ENCODE measurements at places on chromosomes 5 and 9.

GRCh38 chr9:37801287-37801850, 772 bp downstream of the DCAF10 start:
- DNase-seq: no peak

GRCh38 chr9:83071626-83072025, 8.7 kb upstream of the RASEF start:
- DNase-seq: no peak

DNA sequence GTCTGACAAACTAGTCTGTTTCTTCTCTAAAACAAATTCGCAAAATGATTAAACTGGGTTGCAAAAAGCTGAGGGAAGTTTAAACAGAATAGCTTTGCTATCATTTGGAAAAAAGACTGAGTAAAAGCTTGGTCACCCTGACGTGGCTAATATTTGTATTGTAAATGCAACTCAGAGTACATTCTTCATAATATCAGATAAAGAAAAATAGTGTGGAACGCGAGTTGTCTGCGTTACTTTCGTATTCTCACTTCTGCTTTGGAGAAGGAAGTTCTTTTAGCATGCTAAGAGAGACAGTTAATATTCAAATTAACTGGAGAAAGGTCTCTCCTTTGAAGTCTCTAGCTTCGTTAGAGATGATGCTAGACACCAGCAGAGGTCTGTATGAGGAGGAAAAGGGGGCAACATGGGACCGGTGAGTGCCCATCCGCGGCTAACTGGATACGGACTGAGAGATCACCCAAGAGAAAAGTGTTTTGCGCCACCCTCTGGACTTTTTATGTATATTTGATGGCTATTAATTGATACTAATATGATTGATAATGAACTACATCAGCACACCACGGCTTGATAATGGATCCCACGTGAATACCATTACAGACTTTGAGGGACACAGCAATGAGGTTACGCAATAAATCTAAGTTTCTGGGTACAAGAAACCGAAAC, 2.9 kb upstream of the CNTRL start:
- no peak for DNase-seq

DNA sequence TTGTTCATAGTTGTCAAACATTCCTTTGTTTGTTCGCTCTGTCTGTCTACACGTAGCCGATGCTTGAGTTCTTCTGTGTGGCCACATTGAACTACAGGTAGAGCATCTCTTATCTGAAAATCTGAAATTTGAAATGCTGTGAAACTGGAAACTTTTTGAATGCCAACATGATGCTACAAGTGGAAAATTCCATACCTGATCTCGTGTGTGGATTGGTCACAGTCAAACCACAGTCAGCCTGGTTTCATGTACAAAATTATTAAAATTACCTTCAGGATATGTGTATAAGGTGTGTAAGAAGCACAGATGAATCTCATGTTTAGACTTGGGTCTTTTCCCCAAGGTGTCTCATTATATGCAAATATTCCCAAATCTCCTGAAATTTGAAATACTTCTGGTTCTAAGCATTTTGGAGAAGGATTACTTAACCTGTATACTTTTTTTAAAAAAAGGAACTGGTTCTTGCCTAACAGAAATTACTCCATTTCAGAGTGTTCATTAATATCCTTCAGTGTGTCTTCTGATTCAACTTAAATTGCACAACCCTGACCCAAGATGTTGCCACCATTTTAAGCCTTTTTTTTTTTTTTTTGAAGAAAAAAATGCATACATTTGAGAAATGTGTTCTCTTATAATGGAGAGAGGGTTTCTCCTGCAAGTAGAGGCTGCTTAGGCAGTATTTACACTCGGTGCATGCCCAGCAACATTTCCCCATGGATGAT, 254.3 kb downstream of the MAST4 start:
- no peak for DNase-seq

DNA sequence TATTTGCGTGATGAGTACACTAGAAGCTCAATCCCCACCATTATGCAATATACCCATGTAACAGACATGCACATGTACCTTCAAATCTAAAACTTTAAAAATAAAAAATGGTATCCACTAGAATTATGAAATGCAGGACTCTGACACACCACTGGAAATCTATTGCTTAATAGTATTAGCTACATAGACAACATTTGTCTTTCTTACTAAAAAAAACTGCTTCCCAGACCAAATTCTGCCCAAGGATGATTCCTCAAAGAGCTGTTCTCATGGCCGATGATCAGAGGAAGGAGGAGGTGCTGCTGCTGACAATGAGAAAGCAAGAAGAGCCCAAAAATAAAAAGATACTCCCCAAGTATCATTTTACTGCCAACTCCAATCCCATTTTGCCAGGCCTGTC, 67.2 kb downstream of the TTC39B start:
- DNase-seq: no peak

DNA sequence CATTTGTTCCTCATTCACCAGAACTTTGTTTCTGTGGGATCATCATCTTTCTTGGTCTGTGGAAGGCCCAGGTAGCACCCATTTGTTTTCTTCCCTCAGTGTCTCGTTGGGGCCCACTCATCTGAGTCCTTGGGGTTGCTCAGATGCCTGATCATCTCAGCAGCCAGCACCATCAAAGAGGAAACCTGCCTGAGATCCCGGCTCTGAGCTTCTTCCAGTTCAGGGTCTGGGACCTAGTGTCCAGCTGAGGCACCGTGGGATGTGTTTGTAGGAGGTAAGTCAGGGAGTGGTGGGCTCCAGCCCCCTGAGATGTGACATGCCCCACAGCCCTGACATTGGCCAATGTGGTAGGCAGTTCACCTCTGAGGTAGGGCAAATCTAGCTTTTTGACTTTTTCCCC, 9.4 kb upstream of the CD180 start:
- DNase-seq: no peak

- DNase-seq: no peak
Measured at GRCh38 chr5:13816126-13816525, 128.4 kb downstream of the DNAH5 start.

- DNase-seq: no peak
Measured at GRCh38 chr9:115002371-115003120, 72.2 kb upstream of the TNFSF8 start.

DNA sequence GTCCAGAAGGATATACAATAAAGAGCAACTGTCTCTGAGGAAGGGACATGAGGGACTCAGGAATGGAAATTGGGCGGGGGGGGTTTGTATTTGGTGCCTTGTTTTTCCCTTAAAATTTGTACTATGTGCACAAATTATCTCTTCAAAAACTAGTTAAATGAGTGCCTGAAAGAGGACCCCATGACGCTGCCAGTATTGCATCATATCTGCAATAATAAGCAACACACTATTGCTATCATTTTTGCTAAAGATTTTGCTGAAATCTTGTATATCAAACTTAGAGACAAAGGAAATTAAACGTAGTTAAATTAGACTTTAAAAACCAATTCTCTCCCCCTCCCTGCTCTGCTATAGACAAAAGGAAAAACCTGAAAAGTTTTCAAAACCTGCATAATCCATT, 89.7 kb upstream of the SLC30A5 start:
- DNase-seq: no peak
